NCI-H1930 (cell line): ENCODE measurements at places on chromosomes 4 and X.

GRCh38 chr4:90137555-90137954 lies 10.4 kb downstream of the CCSER1 start:
- DNase-seq, result no peak

DNA sequence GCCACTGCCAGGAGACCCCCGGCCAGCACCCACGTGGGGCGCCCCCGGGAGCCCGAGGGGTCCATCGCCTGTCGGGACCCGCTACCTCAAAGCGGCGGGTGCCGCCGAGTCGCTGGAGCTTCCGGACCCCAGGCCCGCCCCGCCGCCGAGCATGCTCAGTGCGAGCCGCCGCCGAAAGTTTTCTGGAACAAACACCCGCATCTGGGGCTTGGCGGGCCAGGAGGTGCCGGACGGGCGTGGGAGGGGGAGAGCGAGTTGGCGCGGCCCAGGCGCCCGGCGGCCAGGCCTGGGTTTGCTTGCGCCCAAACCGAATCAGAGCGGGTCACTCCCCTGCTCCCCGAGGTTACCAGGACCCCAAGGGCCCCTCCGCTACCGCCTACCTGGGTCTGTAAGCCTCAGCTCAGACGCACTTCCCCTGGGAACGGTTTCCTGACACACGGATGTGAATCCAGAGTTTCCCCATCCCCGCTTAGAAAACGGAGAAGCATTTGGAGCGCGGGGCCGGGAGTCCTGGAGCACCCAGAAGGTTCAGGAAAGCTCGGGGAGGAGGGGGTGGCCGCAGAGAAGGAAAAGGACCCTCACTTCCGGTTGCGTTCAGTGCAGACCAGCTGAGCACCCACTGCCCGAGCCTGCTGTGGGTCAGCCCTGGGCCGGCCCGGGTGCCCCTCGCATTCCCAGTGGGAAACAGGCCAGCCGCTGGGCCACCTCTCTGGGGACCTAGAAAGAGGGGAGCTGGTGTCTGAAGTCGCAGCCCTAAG lies at the start of gene EVC2:
Gene EVC2, minus strand, starts transcription at position 111 of the 758 bp plus-strand sequence. Its CDS starts 46 bp downstream, at position 65.
- DNase-seq, result no peak

- no peak for DNase-seq
These were observed 490.7 kb upstream of the TENM3 start for GRCh38 chr4:181752516-181752915.

DNA sequence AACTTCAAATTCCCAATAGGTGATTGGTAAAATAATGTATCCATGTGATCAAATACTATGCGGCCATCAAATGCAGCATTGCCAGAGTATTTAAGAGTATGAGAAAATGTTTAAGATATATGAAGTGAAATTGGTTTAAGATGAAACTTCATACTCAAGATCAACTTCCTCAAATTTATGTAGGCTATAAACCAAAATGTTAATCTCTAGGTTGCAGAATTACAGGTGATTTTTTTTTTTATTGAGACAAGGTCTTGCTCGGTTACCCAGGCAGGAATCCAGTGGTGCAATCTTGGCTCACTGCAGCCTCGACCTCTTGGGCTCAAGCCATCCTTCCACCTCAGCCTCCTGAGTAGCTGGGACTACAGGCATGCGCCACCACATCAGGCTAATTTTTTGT lies 25.3 kb downstream of the ACSL4 start:
- DNase-seq, result no peak

- DNase-seq, result no peak
These were observed 76.9 kb upstream of the SMAD1 start for GRCh38 chr4:145404761-145405160.

DNA sequence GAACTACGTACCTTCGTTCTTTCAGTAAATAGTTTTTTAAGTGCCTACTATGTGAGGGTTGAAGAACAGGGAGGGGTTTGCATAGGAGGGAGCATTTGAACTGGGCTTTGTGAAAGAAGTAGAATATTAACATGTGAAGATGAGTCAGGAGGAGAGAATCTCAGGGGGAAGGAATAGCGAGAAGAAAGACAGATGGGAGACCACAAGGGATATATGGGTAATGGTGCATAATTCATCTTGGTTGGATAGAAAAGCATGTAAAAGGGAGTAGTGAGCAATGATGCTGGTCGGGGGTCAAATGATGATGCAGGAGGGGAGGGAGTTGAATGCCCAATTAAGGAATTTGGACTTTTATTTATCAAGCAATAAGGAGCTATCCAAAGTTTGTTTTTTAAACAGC lies 52.7 kb downstream of the TMEM164 start:
- DNase-seq, result no peak

DNA sequence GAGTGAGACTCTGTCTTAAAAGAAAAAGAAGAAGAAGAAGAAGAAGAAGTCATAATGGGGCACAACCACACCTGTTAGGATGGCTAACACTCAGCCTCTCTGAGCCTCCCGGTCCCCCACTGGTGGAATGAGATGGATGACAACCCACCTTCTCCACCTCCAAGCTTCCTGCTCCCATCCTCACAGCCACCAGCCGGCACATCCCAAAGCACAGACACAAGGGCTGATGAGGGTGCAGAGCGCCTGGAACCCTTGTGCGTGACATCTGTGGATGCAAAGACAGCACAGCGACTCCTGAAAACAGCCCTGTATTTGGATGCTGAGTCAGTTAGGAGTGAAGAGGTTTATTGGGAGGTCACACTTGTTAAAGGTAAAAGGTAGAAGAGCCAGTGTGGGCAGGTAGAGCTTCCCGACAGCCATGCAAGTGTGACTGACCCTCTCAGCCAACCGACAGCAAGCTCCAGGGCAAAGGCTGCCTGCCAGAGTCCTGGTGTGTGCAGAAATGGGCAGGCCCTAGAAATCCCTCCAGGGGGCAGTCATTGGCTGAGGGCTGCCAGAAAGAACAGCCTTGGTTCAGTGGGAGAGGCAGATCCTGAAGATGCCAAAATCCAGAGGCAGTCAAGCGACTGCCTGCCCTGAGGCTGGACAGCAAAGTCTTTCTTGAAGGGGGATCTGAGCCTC lies 26.6 kb upstream of the MAN2B2 start:
- DNase-seq, result no peak

GRCh38 chr4:37441231-37442061 lies 196.9 kb downstream of the NWD2 start:
- no peak for DNase-seq

GRCh38 chr4:73764513-73764912 lies 24.1 kb downstream of the CXCL8 start:
- DNase-seq, result no peak

DNA sequence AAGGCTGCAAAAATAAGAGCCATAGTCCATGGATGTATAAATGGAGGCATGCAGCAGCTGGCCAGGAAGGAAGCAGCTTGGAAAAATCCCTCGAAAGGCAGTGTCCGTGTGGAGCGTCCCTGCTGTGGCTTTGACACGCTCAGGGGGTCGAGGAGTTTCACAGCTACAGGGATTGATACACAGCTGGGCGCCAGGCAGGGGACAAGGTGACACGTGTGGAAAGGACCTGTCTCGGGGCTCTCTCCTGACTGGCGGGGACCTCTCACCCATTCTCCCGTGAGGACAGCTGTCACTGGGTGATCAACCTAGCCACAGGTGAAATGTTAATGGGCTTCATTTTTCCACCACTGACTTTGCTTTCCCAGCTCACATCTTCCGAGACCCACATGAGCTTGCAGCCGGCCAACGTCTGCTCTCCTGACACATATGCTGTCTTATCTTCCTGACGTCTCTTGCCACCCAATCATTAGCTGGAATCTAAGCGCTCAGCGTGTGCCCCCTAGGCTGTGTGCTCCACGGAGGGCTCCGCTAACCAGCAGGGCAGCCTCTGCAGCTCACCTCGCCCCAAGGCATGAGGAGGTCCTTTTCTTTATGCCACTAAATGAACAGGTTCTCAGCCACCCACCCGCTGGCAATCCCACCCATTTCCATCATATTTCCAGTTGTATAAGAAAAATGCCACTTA lies 89.4 kb upstream of the AFAP1 start:
- no peak for DNase-seq

GRCh38 chrX:110146521-110146920 lies 143.6 kb downstream of the TMEM164 start:
- no peak for DNase-seq

GRCh38 chrX:9983846-9984245 lies 16.7 kb downstream of the CLDN34 start:
- DNase-seq, result no peak

DNA sequence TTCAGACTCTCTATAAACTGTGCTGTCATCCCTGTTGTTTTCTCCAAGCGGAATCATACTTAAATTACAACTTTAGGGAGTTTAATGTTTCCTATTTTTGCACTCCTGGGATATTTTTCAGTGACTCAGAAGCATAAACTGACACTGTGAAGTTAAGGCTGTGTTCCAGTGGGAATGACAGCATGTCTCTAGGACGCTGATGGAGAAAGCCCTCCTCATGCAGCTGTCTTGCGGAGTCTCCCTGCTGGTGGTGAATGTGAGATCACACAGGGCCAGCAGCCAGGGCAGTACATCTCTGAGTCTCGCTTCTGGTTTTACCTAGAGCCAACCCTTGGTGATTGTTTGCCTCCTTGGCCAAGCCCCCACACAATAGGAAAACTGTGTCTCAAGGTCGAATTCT lies 53.3 kb downstream of the NFKB1 start:
- DNase-seq, result peak; percentile 54

DNA sequence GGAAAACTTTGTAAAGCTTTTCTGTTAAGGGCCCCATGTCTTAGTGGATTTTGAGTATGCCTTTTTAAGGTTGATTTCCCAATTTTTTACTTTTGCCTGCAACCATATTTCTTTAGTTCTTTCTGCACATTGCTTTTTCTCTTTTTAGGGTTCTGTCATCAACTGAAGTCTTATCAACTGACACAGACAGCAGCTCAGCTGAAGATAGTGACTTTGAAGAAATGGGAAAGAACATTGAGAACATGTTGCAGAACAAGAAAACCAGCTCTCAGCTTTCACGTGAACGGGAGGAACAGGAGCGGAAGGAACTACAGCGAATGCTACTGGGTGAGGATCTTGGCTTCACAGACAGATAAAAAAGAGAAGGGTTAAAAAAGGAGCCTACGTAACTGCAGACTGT lies 27.8 kb downstream of the TAF1 start:
- no peak for DNase-seq
